SJSA1 (cell line): ENCODE measurements at places on chromosomes 16 and 17. TPM values are rescaled to one million over a fixed set of nuclear protein-coding genes. Genes with fewer than 3 reads are reported as not detected.

DNA sequence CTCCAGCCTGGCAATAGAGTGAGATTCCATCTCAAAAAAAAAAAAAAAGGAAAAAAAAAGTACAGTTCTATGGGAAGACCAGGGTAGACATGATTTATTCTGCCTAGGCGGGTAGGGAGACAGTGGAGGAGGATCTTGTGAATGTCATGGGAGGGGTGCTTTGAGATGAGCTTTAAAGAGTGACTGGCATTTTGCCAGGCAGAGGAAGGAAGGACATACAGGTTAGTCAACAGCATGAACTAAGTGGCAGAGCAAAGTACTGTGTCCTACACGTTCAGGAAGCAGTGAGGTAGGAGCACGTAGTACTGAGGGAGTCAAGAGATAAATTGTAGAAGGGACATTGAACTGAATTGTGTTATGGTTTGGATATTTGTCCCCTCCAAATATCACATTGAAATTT is 451.5 kb downstream of the TOX3 start:
- no peak for DNase-seq

DNA sequence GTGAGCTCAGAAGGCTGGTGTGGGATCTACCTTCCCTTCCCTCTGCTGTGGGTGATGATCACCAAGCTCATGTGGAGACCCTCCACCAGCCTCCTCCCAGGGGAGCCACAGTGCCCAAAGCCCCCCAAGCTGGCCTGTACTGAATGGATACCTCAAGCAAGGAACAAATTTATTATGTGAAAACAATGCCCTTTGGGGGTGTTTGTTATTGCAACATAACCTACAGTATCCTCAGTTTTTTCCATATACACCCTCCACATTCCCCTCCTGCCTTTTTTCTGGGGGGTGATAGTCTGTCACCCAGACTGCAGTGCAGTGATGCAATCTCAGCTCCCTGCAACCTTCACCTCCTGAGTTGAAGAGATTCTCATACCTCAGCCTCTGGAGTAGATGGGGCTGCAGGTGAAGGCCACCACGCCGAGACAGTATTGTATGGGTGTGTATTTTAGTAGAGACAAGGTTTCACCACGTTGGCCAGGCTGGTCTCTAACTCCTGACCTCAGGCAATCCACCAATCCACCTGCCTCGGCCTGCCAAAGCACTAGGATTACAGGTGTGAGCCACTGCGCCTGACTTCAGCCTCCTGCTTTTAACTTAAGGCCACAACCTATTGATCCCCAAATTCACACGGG is 215.9 kb downstream of the CPPED1 start:
- no peak for DNase-seq

- DNase-seq: no peak
Measured at GRCh38 chr16:56237451-56237930, 46.2 kb downstream of the GNAO1 start.

- DNase-seq: no peak
Measured at GRCh38 chr17:82237083-82237745, 8.4 kb downstream of the SLC16A3 start.

GRCh38 chr17:64392300-64392699 is 1.6 kb upstream of the PECAM1 start:
- no peak for DNase-seq

- DNase-seq: no peak
Measured at GRCh38 chr17:81095383-81095762, 60.4 kb downstream of the BAIAP2 start.

GRCh38 chr17:55286681-55287589 is 22.2 kb downstream of the HLF start:
- no peak for DNase-seq

- DNase-seq: no peak
Measured at GRCh38 chr17:50221864-50222545, 20.6 kb upstream of the COL1A1 start.

- no peak for DNase-seq
Measured at GRCh38 chr17:73603971-73604370, 40.3 kb downstream of the SDK2 start.

- DNase-seq: no peak
Measured at GRCh38 chr17:44049294-44050060, 17.0 kb downstream of the LSM12 start.

DNA sequence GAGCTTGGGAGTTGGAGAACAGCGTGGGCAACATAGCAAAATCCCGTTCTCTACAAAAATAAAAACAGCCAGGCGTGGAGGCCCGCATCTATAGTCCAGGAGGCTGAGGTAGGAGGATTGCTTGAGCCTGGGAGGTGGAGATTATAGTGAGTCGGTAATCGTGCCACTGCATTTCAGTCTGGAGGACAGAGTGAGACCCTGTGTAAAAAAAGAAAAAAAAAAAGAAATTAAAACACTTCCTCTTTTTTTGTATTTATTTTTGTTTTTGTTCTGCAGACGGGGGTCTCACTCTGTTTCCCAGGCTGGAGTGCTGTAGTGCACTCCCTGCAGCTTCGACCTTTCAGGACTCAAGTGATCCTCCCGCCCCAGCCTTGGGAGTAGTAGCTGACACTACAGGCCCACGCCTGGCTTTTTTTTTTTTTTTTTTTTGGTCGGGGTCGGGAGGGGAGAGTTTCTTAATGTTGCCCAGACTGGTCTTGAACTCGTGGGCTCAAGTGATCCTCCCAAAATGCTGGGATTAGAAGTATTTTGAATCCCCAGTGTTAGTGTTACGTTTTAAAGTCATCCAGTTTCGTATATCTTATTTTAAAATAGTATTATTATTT is 1.5 kb downstream of the IST1 start:
- no peak for DNase-seq

DNA sequence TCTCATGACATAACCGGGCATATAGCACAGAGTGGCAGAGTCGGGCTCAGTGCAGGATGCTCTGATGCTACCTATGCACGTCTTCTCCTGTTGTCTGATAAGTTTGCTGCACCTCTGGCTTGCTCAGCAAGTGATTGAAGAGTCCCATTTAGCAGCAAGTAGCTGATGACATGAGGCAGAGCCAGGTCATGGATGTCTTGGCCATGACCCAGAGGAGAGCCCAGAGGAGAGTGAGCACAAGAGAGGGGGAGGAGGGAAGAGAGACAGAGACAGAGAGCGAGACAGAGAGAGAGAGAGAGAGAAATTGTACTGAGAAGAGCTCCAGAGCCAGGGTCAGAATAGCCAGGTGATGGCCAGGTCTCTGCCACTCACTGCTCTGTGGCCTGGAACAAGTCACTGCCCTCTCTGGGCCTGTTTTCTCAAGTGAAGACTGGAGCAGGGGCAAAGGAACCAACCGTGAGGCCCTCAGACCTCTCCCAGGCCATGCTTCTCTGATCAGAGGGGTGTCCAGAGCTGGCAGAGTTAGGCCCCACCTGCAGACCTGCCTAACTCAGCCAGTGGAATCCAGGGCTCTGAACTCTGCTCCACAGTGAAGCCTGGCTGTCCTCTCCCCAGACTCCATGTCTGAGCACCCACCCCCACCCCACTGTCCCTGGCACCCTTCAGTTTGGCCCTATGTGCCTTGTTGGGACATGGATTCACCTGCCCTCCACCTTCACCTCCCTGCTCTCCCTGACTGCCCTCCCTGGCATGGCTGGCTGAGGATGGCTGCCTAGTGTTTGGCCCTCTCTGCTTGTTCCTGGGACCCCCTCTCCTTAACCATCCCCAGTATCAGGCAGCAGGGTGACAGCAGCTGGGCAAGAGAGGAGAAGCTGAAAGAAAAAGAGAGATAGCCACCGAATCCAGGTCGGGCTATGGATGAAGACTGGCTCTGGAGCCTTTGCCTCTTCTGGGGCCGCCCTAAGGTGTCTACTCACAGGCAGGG is 4.3 kb upstream of the KRT35 start:
- no peak for DNase-seq

GRCh38 chr16:69725480-69726312 is 664 bp downstream of the NQO1 start:
- no peak for DNase-seq

- no peak for DNase-seq
Measured at GRCh38 chr16:81612351-81613163, 166.5 kb upstream of the PLCG2 start.

DNA sequence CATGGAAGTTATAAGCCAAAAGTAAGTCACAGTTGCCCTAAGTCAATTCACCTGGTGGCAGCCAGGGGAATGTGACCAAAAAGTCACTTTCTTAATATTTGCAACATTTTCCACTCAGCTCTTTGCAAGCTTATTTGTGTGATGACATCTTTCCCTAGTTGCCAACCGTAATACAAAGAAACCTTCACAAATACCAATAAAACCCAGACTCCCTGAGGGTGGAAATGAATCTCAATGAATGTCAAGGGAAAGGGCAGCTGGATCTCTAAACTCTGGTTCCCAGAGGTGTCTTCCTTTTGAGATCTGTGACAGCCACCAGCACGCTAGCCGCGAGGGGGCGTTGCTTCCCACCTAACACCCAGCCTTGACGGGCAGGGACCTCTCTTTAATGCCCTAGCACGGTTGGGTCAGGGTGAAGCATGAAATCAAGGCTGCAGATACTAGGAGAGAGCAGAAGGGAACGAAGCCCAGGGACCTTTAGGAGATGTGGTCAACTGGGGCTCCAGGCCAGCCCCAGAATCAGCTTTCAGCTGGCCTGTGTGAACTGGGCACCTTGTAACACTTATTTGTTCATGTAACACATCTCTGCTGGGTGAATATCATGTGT is 82.2 kb downstream of the CMC2 start:
- peak; percentile 44 for DNase-seq

DNA sequence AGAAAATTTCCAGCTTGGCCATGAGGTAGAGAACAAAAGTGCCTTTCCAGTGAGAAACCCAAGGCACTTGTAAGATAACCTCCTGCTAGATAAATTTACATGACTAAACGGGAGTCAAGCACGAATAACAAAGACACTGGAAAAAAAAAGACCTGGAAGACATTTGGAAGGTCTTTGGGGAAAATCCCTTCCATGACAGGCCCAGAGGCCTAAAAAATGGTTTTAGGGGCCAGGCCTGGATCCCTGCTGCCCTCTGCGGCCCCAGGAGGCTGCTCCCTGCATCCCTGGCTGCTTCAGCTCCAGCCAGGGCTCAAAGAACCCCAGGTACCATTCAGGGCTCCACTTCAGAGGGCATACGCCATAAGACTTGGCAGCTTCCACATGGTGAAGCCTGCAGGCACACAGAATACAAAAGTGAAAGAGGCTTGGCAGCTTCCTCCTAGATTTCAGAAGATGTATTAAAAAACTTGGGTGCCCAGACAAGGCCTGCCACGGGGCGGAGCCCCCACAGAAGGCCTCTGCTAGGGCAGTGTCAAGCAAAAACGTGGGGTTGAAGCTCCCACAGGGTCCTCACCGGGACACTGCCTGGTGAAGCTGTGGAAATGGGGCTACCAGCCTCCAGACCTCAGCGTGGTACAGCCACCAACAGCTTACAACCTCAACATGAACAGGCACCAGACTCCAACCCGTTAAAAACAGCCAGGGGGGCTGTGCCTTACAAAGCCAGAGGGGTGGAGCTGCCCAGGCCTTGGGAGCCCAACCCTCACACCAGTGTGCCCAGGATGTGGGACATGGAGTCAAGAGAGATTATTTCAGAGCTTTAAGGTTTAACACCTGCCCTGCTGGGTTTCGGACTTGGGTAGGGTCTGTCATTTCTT is 77.1 kb downstream of the SDK2 start:
- DNase-seq: no peak

DNA sequence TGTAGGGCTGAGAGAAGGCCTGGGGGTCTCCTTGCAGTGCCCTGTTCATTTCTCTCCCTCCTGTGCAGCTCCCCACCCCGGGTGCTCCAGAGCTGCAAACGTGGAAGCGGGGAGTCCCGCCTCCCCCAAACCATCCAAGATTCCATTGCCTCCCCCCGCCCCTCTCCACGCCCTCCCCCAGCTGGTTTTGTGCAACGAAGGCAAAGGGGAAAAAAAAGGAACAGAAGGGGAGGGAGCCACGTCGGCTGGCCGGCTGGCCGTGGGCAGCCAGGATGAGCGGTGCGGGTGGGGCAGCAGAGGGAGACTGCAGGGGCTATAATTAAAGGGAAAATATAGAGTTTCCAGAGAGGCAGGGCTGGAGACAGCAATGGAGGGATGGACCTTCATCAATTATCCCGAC is 1.7 kb upstream of the COL1A1 start:
- DNase-seq: no peak

DNA sequence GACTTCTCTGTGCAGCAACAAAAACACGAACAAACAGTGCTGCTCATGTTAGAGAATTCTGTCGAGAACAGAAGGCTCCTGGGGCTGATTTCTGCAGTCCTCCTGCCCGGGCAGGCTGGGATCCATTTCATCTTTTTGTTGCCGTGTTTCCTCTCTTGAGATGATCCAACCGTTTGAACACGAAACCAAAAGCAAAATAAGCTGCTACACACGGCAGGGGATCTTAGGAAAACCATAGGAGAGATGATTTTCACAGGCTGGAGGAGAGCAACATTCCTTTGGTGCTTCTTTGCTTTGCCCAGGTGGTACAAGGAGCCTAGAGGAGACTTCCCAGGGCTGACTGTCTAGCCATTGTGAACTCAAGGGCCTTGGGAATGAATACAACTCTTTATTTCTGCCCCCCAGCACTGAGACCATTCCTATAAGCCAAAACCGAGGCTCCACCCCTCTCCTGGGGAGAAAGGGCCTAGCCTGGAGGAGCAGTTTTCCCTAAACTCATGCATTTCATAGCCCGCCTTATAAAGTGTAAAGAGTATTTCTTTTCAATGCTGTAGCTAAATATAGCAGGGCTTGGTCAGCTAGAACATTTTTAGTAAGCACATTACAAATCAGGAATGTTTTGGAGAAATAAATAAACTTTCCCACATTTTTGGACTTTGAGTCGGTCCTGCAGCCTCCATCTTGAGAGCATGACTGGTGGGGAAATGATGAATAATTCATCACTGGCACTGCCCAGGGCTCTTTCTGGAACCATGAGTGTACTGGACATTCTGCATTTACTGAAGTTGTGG is 7.7 kb downstream of the FOXL1 start:
- peak; percentile 82 for DNase-seq

DNA sequence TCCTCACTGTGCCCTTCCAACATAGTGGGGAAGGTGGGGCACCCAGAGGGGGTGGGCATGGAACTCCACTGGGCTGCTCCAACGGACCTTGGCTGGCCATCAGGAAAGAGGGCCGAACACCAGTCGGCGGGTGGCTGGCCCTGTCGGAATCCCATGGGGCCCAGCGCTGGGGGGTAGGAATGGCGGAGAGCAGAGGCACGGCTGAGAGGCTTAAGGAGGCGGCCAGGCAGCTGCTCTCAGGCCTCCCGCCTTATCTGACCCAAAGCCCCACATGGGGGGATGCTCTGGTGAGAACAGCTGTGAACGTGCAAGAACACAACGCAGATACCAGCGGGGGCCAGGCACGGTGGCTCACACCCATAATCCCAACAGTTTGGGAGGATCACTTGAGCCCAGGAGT is 4.4 kb upstream of the MYO1C start:
- DNase-seq: no peak

- DNase-seq: no peak
Measured at GRCh38 chr17:45326626-45327025, 9.8 kb upstream of the MAP3K14 start.

The CBFA2T3 gene
- total RNA-seq: not detected in 2 replicates

The EPOP gene
- total RNA-seq: 0.09 and 0.29 TPM in 2 replicates

The SALL1 gene
- total RNA-seq: 7.1 and 13.3 TPM in 2 replicates

The CCL17 gene
- total RNA-seq: not detected in 2 replicates

The LRRC37A gene
- 0.53 and 1.3 TPM in 2 replicates for total RNA-seq

The CTRL gene
- total RNA-seq: 0.09 and 0.29 TPM in 2 replicates

The LGALS9B gene
- total RNA-seq: not detected in 2 replicates

The PITPNM3 gene
- 6.0 and 8.6 TPM in 2 replicates for total RNA-seq

The ZNF764 gene
- 5.8 and 8.1 TPM in 2 replicates for total RNA-seq

The C17orf100 gene
- total RNA-seq: 0.84 and 0.88 TPM in 2 replicates
